ENCODE measurements at places on chromosomes 7 and 10.

GRCh38 chr7:36025190-36025589 lies 127.9 kb upstream of the EEPD1 start:
- no peak for DNase-seq

DNA sequence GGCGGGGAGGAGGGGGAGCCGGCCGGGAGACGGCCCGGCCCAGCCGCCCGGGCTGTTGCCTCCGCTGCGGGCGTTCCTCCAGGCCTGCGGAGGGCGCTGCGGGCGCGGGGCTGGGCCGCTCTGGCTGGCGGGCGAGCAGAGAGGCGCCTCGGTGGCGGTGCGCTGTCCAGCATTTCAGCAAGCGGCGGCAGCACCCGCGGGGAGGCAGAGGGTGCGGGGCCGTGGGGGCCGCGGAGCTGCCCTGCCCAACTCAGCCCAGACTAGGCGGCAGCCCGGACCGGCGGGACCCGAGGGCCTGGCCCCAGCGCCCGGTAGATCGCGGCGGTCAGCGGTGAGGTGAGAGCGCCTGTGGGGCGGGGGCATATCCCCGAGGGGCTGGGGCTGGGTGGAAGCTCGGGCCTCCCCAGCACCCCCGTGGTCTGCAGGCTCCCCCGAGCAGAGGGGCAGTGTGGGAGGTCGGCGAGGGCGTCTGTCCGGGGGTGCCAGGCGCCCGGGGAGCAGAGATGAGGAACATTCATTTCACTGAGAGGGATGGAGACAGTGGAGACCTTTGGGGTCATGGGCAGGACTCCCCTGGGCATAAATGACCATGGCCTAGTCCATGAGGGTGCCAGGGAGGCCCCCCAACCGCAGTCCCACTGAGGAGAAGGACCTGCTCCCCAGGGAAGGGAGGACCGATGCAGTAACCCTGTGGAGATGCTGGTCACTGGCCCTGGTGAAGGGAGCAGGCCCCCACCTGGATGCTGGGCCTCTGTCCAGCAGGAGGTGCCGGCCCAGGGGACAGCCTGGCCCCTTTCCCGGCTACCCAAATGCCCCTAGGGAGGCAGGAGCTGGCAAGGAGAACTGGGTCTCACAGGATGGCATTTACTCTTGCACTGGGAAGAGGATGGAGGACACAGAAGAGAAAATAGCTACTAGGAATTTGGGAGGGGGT lies at the start of gene SRRM3:
Gene SRRM3, plus strand, starts transcription at position 165 of the 934 bp plus-strand sequence. CDS start 33,171 bp downstream, outside the sequence.
- DNase-seq = peak; percentile 93

GRCh38 chr7:104252409-104253134 lies 44.8 kb upstream of the ORC5 start:
- DNase-seq = peak; percentile 30

DNA sequence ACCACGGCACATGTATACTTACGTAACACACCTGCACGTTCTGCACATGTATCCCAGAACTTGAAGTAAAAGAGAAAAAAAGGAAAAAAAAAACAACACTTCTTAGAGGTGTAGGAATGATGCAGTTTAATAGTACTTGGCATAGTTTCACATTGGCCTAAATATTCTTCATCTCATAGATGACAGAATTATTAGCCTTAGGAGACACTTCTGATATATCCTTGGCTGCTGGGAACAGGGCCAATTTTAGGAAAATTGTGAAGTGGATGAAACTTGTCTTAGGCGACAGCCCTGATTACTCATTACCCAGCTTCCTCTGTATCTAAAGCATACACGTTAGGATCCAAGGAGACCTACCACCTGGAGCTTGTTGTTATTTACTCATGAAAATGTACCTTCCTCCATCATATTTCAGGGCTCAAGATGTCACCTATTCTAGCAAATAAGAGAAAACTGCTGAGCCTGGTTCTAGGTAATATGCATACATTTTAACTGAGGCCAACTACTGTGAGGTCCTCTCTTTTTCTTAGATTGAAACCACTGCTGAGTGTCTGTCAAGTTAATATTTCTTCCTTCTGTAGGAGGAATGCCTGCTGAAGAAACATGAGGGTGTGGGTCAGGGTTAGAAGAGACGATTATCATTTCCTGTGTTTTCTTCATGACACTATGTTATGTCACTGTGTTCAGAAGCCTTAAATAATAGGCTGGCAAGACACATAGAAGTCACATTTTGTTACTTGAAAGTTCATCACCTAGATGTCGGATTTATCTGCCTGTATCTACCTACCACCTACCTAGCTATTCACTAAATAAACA lies 44.3 kb downstream of the CPED1 start:
- no peak for DNase-seq

DNA sequence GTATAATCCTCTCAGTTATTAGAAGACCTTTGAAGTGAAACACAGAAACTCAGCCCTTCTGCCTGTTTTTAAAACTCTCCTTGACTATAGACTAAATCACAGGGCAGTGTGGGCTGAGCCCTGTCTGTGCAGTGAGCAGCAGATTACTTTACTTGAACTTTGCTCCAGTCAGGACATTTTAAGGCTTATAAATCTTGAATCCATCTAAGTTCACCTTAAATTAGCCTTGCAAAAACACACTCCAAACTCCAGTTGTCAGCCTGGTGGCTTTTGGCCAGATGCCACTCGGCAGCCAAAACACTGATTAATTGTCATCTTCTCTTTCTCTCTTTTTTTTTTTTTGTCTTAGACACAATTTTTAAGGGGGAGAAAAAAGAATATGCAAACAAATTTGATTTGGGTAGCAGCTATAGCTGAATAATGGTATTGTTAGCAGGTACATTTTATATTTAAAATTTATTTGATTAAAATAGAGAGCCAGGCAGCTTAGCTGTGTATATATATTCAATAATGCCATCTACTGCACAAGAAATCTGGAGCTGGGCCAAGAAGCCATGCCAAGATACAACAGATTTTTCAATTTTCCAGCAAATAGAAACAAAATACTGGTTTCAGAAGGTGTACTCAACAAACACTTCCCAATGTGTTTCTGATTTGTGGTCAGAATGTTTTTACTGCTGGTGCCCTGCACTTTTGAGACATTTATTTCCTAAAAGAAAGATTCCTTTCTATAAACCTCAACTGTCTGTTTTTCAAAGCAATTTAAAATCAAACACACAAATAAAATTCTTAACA lies 247.7 kb downstream of the TFEC start:
- DNase-seq = no peak

- no peak for DNase-seq
Measured at GRCh38 chr10:86122646-86123045, 243.9 kb downstream of the GRID1 start.

- DNase-seq = no peak
Measured at GRCh38 chr7:25926891-25927625, 224.9 kb upstream of the NFE2L3 start.

DNA sequence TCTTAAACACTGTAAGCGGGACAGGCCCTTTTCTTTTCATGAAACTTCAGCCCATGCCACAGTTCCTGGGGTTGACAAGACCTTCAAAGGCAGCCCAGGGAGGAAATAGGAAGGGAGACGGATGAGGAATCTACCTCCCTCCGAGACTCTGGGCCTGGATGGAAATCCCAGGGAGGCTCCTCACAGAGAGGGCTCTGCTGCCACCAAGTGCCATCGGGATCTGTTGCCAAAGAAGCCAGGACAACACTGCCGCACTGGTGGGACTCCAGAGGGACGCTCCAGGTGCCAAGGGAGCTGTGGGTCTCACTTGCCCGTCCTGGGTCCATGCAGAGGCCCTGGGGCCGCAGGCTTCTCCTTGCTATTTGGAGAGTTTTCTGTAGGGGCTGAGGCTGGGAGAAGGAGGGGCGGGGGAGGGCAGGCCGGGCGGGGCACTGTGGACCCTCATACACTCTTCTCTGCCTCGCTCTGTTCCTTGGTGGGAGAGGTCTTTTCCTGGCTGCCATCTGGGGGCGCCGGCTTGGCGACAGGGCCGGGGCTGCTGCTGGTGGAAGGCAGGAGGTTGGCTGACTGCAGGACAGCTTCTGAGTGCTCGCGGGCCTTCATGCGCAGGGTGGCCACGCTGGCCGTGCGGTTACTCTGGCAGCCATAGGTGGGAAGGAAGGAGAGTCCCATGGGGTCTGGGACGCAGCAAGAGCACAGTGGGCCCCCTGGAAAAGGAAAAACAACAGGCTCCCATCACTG lies 30.0 kb downstream of the DRGX start:
- no peak for DNase-seq

- DNase-seq = peak; percentile 75
Measured at GRCh38 chr10:62373995-62374861, at the start of gene ZNF365. Gene ZNF365, plus strand, starts transcription at chr10:62374369. Its CDS starts 1,825 bp downstream, at chr10:62376194.

DNA sequence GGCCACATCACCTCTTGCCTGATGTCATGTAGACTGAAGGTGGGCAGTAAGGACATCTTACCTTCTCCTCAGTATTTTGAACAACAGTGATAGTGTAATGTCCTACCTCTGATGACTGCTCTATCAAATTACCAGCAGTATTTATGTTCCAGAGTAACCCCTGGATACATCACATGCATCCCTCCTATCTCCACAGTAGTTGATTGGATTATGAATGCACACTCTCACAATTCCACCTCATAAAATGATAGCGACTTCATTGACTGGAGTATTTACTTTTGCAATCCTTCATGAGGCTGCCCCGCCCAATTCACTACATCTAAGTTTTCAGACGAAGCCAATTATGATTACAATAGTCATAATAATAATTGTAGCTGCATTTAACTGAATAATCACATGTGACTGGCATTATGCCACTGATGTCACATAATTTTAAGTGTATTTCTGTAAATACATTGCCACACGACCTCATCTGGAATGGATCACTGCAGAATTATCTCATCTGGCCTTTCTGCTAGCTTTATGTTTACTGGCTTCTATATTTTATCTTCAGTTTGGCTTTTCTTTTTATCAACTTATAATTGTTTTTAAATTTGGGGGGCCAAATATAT lies 268.9 kb downstream of the SLC25A13 start:
- DNase-seq = no peak

DNA sequence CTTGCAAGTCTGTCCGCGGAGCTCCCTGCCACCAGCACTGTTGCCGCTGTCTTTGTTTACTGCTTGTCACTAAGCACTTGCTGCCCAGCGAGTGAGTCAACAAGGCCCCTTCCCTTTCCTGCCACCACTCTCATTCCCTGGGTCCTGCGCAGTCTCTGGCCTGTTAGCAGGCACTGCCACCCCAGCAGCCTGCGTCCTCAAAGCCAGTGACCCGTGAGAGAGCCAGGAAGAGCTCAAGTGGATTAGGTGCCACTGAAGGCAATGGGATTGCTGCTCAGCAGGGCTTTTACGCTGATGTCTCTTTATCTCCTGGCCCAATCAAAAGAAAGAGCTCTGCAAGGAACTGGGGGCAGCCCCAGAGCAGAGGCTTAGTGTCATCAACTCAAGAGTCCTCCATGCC lies at the start of gene FRMPD2:
Gene FRMPD2, minus strand, starts transcription at position 61 of the 400 bp plus-strand sequence. CDS start 129 bp downstream, outside the sequence.
- peak; percentile 2 for DNase-seq

- DNase-seq = no peak
Measured at GRCh38 chr10:68428396-68429104, 21.5 kb upstream of the RUFY2 start.

- DNase-seq = no peak
Measured at GRCh38 chr10:44662051-44662450, 249.1 kb upstream of the TMEM72 start.

GRCh38 chr10:88311264-88311663 lies 271.9 kb downstream of the RNLS start:
- DNase-seq = no peak

- peak; percentile 81 for DNase-seq
Measured at GRCh38 chr7:50664461-50664922, 99.3 kb upstream of the DDC start.

DNA sequence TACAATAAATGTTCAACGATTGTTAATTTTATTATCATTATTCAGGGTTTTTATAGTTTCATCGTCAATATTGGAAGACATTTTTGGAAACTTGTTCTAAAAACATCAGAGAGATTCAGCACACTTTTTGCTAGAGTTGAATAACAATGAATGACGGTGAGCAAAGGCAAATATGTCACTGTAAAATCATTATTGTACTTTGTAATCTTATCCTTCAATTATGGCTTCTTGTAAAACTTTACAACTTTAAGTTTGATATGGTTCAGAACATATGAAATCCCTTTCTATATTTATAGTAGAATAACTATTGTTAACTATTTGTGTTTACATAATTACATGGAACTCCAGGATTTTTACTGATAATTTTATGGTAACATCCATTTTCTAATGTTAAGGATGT lies 167.8 kb upstream of the SEMA3A start:
- no peak for DNase-seq

- DNase-seq = peak; percentile 86
Measured at GRCh38 chr10:14601872-14602725, 172.6 kb downstream of the FAM107B start.

Data from urothelium cell line (cell line).